Activated T-helper 1 cell treated with anti-CD3 and anti-CD28 coated beads, Interleukin-2, amount 50 U/mL, for 16 hours (primary cell): ENCODE measurements at places on chromosomes 4 and X.
A peak's percentile ranks its signal among the peaks of the same experiment; 100 is the strongest.

- no peak for DNase-seq
These were observed 16.7 kb downstream of the PPP4R3C start for GRCh38 chrX:27446423-27446822.

GRCh38 chr4:25567253-25567652 is 88.4 kb upstream of the SLC34A2 start:
- no peak for DNase-seq

DNA sequence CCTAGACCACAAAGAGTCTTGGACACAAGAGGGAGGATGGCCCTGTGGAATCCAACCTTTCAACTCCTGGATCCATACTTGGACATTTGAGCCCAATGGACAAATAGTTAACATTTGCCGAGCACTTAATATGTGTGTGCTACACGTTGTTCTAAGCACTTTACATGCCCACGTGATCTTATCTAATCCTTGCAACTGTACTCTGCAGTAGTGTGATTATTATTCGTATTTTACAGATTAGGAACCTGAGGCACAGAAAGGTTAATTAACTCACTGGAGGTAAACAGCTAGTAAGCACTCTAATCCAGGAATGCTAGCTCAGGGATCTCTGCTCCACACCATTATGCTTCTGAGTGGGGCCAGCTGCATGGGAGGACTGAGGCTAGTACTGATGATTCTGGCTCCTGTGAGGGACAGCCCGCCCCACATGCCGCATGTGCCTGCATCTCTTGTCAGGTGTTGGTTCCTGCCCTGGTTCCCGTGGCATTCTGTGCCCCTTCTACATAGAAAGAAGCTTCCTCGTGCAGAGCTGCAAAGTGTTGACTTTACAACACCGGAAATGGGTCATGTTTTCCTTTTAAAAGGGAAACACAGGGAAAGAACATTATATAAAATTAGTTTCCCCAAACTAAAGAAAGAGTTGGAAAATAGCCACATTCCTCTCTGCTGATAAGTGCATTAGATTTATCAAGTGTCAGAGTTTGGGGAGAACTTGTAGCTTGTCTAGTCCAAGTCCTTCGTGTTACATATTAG is 34.8 kb downstream of the PLAC1 start:
- DNase-seq: no peak

- DNase-seq: no peak
These were observed 268.7 kb upstream of the DKK2 start for GRCh38 chr4:107304699-107305286.

DNA sequence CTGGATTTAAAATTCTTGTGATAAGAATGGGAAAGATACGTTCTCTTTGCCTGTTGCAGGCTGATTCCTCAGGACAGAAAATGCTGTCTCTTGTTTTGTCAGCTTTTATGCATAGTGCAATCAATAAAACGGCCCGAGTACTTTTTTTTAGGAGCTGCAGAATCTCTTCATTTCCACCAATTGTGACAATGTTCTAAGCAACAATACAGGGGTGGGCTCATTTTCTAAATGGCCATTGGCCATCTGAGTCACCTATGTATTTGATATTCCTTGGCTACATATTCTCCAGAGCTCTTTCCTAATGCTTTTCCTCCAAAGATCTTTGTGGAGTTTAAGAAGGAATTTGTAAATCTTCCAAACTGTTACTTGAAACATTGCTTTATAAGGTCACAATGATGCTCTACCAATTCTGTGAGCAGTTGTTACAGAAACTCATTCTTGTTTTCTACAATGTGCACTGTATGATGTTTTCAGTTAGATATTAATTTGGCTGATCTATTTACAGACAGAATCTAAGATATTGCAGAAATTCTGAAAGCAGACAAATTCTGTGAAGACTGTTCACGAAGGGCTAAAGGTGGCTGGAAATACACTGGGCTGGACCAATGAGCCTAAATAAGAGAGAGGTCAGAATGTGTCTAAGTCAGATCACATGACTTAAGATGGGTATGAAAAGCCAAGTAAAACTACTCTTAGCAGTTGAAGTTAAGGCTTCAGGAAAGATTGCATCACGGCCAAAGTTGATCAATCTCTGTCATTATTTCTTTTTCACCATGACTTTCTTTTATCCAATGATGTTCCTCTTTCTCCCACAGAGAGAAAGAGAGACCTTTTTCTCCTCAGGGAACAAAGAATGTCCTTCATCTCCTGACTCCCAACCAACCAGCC is 33.4 kb downstream of the TAPT1 start:
- DNase-seq: no peak

DNA sequence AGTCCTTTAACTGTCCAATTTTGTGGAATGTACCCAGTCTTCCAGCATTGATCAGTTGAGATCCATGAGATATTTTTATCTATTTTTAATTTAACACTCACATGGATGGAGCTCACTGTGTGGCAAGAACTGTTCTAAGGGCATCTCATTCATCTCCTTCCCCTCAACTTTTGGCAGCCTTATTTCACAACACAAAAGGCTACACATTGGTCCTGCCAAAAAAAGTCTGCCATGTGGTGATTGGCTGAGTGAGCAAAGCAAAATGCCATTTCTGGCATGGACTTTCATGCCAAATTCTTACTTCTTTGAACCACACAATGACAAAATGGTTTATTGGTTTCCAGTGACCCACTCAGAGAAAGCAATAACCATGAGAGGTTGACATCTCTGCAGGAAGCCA is 171.6 kb upstream of the MAP3K15 start:
- no peak for DNase-seq

GRCh38 chr4:147799986-147800555 is 68.2 kb downstream of the ARHGAP10 start:
- DNase-seq: peak; percentile 7

- DNase-seq: no peak
These were observed 399.1 kb downstream of the INPP4B start for GRCh38 chr4:142447009-142447408.

GRCh38 chr4:113317523-113317922 is 268.1 kb downstream of the ANK2 start:
- DNase-seq: no peak

DNA sequence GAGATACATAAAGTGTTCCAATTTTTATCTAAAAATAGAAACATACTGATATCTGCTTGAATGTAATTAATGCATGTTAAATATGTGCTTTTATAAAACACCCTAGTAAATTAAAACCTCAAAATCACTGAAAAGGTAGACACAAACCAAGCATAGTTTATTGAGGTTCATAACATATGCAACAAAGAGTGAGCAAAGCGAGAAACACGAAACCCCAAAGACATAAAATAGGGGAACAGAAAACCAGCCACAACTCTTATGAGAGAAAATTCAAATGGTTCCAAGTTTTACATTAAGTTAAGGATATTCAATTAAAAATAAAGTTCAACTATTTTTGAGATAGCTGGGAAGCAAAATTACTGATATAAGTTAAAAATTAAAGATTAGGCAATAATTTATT is 336.4 kb upstream of the AGA start:
- DNase-seq: no peak

DNA sequence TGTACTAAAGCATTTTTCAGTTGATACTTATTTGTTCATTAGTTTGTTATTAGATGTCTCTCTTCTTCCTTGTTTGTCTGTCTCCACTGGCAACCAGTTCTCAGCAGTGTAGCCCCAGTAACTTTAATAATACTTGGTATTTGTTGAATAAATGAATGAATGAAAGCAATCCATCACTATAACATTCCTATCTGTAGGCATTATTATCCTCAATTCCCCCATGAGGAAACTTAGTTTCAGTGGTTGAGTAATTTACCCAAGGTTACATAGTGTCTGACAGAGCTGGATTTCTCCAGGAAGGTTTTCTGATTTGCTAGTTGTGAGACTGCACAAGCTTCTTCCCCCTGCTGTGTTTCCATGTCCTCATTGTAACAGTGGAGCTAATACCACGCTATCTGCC is 27.8 kb upstream of the MAOB start:
- DNase-seq: no peak
